NCI-H1436 (cell line): ENCODE measurements at places on chromosomes 1 and 21.

- no peak for DNase-seq
Observed at GRCh38 chr1:212460376-212460775, 27.7 kb downstream of the NENF start.

DNA sequence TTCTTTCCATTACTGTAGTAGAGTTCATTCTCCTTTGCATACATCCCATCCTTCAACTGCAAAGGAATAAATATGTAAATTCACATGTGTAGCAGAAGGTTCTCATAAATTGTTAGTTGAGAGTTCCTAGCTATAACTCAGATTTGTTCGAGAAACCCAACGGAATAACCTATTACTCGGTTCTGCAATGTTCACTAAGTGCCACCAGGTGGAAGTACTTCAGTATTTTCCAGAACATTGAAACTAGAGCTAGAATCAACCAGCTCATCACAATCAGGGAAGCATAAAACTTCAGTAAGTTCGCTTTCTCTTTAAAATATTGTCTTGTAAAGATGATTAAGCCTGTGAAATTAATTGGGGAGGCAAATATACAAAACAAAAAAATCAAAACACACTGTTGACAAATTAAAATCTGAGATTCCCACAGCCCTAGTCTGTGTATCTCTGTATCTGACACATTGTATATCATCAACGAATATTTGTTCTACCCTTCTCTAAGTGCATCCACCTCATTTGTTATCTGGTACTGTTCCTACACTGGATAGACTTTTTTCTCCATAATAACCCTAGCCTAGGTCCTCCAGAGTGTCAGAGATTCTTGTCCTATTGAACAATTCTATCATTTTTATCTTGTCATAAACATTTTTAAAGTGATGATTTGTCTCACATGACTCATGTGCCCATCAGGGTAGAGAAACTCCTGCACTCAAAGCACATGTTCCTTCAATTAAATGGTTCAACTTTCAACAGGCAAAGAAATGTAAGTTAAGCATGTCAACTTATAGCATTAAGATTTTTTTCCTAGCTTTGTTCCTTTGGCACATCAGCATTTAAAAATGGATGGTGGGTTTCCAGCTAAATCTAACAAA lies 31.9 kb downstream of the MROH9 start:
- DNase-seq: peak; percentile 10

DNA sequence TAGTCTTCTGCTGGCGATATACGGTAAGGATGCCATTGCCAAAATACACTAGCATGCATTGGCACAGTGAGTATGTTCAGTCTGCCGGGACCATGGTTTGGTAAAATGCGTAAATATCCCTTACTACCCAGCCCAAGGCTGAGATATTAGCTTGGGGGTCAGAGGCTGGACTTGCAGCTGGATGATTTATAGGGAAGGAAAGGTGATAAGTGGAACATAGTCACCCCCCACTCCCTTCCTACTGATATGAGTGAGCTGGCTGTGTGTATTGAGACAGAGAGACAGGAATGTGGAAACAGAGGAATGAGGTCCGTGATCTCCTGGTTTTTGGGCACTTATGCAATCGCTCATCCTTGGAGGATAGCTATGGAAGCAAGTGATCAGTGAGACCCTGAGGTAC lies 642.8 kb downstream of the KCNT2 start:
- no peak for DNase-seq

DNA sequence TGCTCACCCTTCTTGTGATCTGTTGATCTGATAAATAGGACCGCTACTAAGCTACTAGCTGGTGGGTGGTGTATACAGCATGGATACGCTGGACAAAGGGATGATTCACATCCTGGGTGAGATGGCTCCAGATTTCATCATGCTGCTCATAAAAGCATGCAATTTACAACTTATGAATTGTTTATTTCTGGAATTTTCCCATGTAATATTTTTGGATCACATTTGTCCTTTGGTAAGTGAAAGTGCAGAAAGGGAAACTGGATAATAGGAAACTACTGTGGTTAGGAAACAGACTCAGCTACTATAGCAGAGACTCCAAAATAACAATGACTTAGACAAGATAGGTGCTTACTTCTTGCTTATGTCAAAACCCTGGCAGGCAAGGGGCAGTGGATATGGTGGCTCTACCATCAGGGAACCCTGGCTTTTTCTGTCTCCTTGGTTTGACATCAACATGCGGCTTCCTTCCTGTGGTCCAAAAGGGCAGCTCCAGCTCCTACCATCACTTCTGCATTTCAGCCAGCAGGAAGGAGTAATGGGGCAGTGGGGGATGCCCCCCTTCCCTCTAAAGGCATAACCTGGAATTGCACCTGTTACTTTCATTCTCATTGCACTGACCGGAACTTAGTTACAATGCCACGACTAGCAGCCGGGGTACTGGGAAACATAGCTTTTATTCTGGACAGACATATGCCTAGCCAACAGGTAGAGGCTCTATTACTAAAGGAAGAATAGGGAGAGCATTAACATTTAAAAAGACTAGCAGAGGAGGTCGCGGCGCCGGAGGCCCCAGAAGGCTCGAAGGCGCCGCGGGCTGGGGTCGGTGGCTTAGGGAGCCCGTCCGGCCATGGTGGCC lies 13.8 kb upstream of the AK2 start:
- DNase-seq: no peak

GRCh38 chr1:97066860-97067259 lies 345.3 kb downstream of the PTBP2 start:
- no peak for DNase-seq

DNA sequence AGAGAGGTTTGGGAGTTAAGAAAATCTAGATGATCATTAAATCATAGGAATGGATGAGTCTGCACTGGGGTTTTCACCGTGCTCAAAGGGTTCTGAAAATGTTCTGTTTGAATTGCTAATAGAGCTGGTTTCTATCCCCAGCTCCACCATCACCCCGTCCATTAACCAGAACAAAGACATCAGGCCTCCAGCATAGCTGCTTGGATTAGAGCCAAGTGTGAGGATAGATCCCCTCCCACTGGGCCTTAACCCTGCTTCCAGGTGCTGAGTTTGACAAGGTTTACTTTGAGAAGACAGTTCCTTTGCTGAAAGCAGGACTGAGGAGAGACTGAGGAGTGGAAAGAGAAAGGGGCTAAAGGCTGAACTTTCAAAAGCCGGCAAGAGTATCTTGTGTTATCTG lies 48.3 kb downstream of the MPZL1 start:
- no peak for DNase-seq
